Stimulated activated CD4-positive, alpha-beta T cell treated with anti-CD3 and anti-CD28 coated beads, Interleukin-4, amount 100 ng/mL, for 1 hour (primary cell): ENCODE measurements at places on chromosomes 16 and 17.

- DNase-seq = no peak
These were observed 19.3 kb upstream of the DNAH9 start for GRCh38 chr17:11578998-11579397.

GRCh38 chr17:6526362-6527152, 29.8 kb downstream of the PITPNM3 start:
- DNase-seq = no peak

GRCh38 chr16:17346621-17347569, 123.9 kb downstream of the XYLT1 start:
- DNase-seq = no peak

- DNase-seq = no peak
These were observed 60.2 kb downstream of the TEX2 start for GRCh38 chr17:64202683-64203344.

DNA sequence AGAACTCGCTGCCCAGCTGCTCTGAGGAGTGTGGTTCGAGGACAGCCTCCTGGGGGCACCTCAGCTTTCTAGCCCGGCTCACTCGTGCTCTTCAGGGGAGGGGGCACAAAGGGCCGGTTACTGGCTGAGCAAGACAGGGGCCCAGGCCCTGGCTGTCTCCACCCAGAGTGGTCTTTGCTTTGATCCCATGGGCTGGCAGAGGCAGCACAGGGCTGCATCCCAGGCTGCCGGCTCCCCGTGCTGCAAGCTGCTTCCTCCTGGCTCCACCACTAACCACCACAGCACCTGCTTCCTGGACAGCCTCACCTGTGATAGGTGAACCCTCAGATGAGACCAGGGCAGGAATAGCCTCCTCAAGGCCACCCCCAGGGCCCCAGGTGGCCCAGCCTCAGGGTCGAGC, 6.8 kb downstream of the SPPL2C start:
- no peak for DNase-seq

DNA sequence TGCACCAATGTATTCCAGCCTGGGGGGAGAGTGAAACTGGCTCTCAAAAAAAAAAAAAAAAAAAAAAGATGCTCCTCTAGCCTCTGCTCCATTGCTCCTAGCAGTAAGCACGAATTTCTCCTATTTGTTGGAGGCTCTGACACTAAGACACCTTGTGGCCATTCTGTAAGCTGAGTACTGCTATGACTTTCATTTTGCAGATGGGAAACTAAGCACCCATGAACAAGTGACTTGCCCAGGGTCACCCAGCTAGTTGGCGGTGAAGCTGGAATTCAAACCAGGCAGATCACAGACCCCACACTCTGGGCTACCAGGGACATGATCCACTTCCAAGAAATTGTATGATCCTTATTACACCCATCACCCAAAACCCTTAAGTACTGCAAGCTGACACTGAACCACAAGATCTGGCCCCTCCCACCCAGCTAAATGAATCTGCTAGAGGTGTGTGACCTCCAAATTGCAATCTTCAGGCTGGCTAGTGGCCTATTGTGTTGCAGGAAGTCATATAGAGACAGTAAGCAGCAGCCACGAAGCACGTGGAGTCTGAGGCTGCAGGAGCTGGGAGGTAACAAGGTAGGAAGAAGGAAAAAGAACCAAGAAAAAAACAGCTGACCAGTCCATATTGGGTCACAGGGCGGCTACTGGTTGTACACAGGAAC, 209.4 kb downstream of the XYLT1 start:
- no peak for DNase-seq

GRCh38 chr17:81518785-81519283, 6.2 kb upstream of the ACTG1 start:
- DNase-seq = peak; percentile 38

- no peak for DNase-seq
These were observed 173.0 kb downstream of the FOXL1 start for GRCh38 chr16:86751076-86752030.

DNA sequence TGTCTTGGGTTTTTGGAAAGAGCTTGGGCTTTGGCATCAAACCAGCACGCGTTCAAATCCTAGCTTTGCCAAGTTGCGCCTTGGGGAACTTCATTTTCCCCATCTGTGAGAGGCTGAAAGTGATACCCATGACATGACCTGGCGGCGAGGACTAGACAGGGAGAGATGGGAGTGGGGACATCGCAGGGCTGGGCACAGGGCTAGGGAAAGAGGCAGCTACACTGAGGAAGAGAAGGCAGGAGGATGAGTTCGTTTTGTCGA, 202.9 kb downstream of the IRF8 start:
- no peak for DNase-seq

- DNase-seq = no peak
These were observed 160.1 kb upstream of the CDH5 start for GRCh38 chr16:66206363-66206762.

- DNase-seq = no peak
These were observed 39.7 kb upstream of the ALDH3A1 start for GRCh38 chr17:19787733-19788357.
